ENCODE measurements at places on chromosomes 5 and 9.

- DNase-seq = no peak
Measured at GRCh38 chr9:96350866-96351265, 32.6 kb downstream of the SLC35D2 start.

DNA sequence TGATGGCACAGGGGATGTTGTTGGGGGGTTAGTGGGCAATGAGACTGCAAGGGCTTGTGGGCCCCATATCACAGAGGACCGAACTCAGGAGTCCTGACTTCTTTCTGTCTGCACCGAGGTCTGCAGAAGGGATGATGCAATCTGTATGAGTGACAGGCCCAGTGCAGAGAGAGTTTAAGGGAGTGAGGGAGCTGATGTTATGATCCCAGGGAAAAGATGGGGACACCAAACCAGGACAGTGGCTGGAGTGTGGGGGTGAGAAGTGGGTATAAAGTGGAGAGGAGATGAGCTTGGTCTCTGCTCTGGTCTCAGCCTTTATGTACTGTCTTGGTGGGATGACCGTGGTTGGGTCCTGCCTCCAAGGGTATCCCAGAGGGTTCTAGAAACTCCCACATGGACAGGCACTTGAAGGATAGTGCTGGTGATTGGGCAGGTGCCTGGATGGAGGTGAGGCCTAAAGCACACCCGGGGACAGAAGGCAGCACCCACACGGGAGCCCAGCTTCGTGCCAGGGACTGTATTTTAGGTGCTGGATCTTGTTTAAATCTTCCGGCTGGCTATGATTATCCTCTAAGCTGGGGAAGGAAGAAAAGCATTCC lies 21.9 kb downstream of the GSN start:
- no peak for DNase-seq

GRCh38 chr9:136943291-136944211 lies 987 bp downstream of the FBXW5 start:
- DNase-seq = no peak

DNA sequence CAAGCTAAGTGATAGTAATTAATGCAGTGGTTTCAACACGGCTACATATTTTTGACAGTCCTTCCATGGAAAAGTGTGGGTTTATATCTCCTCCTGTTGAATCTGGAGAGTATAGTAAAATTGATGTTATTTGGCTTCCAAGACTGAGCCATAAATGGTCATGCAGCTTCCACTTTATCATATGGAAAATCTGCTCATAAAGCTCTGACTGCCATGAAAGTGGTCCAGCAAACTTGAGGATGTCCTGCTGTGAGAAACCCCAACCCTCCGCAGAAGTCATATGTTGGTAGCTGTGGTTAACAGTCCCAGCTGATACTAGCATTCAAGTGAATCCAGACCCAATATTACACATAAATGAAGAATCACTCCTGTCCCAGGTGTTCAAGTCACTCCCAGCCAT lies 378.3 kb downstream of the KCTD16 start:
- DNase-seq = no peak

DNA sequence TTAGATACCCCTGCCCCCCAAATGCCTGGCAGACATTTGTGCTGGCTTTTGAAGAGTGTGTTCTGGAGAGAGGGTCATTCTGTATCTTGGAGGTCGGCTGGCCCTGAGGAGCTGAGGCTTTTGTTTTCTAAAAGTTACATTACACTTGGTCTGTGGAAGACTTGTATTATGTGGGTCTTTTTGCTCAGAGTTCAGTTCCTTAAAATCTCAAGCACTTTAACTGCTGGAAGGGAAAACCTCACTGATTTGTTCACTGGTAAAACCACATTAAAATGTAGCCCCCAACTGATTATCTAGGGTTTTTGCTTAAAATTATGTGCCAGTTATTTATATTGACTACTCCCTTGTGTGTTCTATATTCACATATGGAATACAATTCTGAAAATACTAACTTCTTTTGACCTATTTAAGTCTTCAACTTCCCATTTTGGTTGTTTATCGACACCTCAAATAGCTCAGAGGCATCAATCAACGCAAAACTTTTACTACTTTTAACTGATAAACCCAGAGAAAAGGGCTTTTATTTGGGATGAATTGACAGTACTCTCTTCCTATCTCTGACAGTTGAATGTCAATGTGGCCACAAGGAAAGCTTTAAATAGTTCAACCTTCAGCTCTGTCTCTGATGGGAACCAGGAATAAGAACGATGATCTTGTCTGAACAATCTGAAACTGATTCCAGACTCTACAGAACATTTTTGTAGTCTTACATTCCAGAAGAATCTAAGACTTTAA lies 54.0 kb upstream of the MAP3K1 start:
- no peak for DNase-seq

GRCh38 chr5:135215617-135216470 lies 181.8 kb upstream of the PITX1 start:
- DNase-seq = no peak

DNA sequence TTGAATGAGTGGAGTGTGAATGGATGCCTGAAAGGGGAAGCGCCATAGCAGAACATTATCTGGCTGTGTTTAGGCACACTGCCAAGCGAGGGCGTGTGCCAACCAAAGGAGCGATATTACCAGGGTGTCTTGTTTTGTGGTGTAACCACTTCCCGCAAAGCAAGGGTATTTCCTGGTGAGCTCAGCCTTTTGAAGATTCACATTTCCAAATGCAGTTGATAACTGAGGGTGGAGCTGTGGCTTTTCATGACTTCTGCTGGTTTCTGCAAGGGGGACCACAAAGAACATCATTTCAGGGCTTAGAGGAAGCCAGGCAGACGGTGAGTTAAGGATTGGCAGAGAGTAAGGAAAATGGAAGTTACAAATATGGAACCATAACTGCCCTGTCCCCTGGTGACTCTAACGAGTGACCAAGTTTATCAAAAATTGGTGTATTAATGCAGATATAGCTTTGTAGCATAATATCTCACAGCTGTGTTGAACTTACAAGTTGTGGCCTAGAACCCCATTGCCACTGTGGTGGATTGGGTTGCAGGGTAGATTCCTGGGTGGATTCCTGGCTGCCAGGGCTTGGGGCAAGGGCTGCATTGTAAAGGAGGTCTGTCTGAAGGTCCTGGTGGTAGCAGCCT lies 71.4 kb downstream of the RALGPS1 start:
- peak; percentile 78 for DNase-seq

- DNase-seq = no peak
Measured at GRCh38 chr5:56317923-56318561, 84.9 kb upstream of the ANKRD55 start.

DNA sequence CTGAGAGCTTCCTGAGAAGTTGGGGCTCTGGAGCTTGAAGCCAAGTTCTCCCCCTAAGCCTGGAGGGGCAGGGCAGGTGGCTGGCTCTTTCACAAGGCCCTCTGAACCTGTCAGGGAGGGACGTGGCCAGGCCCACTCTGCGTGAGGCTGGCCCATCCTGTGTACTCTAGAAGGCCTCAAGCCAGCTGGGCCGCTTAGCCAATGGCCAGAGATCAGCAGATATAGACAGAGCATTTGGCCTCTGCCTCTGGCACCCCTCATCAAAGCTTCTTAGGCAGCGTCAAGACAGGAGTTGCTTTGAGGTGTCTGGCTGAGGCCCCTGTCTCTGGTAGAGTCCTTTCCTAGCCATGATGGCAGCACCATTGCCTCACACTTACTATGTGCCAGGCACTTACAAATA lies 105.6 kb downstream of the FGF18 start:
- DNase-seq = no peak

GRCh38 chr5:134769206-134769605 lies 10.6 kb downstream of the DDX46 start:
- no peak for DNase-seq

- no peak for DNase-seq
Measured at GRCh38 chr5:94818904-94819303, 200.4 kb downstream of the SLF1 start.

DNA sequence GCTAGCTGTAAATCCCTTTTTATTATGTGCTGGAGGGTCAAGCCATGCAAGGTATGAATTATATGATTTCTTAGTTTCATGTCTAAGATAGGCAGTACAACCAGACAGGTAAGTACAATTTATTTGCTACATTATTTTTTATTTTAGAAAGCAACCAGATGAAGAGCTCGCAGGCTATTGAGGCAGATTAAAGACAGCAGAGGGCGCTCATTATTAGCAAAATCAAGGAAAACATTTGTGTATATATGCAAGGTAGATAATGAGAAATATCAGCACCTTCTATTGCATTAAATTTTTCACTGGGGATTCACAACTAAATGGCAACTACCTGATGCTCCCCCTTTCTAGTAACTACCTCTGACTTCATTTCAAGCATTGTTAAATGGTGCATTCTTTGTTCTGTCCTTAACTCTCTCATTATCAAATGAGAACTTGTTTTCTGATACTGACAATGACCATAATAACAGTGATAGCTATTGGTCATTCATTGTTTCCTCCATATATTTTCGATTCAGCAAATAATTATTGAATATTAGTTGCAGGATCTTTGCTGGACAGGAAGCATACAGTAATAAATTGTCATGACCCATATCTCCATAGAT lies 8.6 kb downstream of the SCGB3A2 start:
- no peak for DNase-seq

GRCh38 chr5:106827061-106827460 lies 843.7 kb downstream of the EFNA5 start:
- DNase-seq = no peak

- no peak for DNase-seq
Measured at GRCh38 chr9:130054820-130055219, 1.1 kb downstream of the GPR107 start.

DNA sequence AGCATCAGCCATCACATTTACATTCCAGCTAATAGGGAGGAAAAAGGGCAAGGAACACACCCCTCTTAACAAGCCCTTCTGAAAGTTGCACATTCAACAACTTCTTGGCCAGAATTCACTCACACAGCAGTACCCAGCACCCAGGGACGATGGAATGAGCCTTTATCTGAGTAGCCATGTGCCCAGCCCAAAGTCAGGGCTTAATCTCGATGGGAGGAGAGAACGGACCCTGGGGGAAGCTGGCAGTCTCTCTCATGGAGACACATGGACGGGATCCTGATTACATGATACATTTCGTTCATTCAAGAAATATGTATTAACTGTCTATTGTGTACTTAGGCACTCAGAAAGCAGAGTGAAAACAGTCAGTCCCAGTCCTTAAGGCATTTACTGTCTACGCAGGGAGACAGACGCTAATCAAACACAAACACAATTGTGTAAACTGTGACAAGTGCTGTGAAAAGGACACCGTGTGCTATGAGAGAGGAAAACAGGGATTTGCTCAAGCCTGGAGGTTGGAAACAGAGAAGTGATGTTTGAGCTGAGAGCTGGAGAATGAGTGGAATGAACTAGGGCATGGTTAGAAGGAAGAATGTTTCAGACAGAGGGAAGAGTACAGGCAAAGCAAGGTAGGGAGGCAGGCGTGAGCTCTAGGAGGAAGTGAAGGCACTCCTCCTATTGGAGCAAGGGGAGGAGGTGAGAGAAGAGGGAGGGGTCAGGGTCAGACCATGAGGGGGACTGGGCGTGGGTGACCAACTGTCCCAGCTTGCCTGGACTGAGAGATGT lies 7.4 kb downstream of the OTULINL start:
- DNase-seq = no peak

Measured in T1000 (cell line).